ENCODE measurements at places on chromosomes 2 and 18.

GRCh38 chr18:41461114-41461513 is 493.9 kb upstream of the PIK3C3 start:
- no peak for DNase-seq

- no peak for DNase-seq
Measured at GRCh38 chr18:58843688-58844035, 21.0 kb upstream of the ZNF532 start.

GRCh38 chr2:75483878-75484277 is 76.9 kb downstream of the EVA1A start:
- no peak for DNase-seq

DNA sequence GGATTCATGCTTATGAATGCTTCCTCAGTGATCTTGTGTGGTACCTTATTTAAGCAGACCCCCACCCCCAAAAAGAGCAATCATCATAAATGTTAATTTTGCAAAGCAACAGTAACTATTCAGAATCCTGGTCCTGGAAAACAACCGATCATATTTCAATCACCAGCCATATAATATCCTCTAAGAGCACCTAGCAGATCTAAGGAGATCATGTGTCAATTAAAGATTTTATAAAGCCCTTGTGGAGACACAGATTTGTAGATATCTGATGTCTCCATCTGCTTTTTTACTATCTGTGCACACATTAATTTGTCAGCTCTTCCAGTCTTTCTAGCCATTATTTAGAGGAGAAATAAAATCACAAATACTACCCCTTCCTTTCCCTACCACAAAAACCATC is 423.7 kb downstream of the TGIF1 start:
- no peak for DNase-seq

DNA sequence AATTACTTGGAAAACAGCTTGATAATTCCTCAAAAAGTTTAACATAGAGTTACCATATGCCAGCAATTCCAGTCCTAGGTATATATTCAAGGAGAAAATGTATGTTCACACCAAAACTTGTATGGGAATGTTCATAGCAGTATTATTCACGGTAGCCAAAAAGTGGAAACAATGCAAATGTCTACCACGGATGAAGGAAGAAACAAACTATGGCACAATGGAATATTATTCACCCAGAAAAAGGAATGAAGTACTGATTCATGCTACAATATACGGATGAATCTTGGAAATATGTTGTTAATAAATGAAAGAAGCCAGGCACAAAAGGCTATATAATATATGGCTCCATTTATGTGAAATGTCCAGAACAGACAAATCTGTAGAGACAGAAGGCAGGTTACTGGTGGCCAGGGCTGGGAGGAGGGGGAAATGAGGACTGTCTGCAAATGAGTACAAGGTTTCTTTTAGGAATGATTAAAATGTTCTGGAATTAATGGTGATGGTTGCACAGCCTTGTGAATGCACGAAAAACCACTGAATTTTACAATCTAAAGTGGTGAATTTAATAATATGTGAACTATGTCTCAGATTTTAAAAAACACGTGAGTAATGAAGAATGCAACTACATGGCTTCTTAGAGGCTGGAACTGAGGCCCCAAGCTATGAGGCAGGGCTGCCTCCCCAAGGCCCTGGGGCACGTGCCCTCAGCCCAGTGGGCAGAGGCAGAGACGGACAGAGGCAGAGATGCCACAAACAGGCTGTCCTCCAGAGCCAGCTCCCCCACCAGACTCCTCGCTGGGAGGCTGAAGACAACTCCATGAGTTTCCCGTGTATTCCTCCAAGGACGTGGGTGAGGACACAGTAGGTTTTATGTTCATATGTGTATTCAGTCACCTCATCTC is 5.0 kb downstream of the LIMS2 start:
- DNase-seq: no peak

DNA sequence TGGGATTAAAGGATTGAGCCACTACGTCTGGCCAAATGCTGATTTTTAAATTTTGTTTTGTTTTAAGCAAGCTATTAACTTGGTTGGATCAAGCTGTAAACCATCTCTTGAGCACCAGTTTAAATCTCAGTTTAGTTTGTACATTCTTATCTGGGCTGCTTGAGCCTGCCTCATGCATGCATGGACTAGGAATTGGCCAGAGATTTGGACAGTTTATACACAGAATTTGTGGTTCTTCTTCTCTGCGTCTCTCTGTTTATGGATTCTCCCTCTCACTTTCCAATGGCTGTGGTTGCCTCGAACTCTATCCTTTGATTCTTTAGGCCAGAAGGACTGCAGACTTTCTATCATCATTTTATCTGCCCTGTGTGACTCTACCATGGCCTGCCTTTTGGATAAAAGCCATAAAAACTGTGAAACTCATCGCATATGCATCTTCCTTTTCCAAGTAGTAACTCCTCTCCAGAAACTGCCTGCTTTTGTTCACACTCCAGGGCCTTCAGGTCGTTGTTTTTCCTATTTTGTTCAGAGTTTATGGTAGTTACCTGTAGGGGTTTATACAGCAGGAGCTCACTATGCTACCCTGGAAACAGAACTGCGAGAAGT is 32.5 kb upstream of the PLB1 start:
- DNase-seq: no peak

DNA sequence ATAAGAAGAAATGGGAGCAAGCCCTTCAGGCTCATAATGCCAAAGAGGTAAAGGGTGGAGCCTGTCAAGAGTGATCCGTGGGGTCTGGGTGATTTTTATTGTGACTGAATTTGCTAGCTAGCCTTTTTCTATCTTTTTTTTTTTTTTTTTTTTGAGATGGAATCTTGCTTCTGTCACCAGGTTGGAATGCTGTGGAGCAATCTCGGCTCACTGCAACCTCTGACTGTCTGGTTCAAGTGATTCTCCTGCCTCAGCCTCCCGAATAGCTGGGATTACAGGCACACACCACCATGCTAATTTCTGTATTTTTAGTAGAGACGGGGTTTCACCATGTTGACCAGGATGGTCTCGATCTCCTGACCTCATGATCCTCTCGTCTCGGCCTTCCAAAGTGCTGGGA is 29.1 kb downstream of the DRC1 start:
- DNase-seq: no peak

- no peak for DNase-seq
Measured at GRCh38 chr2:180130403-180130802, 123.3 kb upstream of the CWC22 start.

GRCh38 chr2:128169497-128169896 is 78.5 kb downstream of the UGGT1 start:
- DNase-seq: no peak

- no peak for DNase-seq
Measured at GRCh38 chr2:20317197-20317596, 33.4 kb downstream of the PUM2 start.

- DNase-seq: no peak
Measured at GRCh38 chr2:53576166-53576565, 191.4 kb upstream of the CHAC2 start.

- no peak for DNase-seq
Measured at GRCh38 chr18:50119296-50119695, 75.7 kb downstream of the MYO5B start.

GRCh38 chr2:85302121-85302520 is 25.7 kb downstream of the TGOLN2 start:
- no peak for DNase-seq

Data from MV-4-11 (cell line).